ENCODE measurements at places on chromosomes 5 and 9.

DNA sequence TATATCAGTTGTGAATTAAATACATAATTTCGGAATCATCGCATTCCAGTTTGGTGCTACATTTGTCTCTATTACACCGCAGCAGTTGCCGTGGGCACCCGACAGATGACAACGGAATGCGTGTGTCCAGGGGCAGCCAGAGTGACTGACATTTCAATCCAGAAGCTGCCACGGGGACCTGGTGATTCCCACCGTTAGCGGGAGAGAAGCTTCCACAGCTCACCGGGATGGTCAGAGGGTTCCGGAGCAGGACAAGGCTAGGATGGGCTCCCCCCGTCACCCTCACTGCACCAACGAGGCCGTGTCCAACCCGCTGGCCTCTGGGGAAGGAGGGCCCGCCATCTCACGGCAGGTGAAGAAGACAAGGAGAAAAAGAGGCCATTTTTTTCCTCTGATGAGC, 86.8 kb downstream of the GTF3C4 start:
- no peak for DNase-seq

DNA sequence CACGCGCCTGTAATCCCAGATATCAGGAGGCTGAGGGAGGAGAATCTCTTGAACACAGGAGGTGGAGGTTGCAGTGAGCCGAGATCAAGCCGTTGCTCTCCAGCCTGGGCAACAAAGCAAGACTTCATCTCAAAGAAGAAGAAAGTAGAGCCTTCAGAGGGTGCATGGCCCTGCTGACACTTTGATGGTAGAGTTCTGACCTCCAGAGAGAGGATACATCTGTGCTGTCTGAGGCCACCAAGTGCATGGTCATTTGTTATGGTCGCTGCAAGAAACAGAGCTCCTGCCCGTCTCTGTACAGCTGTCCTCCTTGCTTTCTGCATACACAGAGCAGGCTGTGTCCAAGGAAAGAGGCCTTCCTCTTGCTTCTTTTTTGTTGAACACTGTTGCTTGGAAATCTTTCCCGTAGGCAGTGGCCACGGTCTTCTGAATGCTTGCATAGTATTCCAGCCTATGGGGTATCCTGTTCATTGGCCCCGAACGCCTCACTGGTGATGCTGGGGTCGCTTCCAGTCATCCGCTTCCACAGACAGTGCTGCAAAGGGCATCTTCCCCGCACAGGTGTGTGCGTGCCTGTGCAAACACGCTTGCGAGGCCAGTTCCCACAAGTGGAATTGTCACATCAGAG, 36.8 kb upstream of the UNC5A start:
- no peak for DNase-seq

DNA sequence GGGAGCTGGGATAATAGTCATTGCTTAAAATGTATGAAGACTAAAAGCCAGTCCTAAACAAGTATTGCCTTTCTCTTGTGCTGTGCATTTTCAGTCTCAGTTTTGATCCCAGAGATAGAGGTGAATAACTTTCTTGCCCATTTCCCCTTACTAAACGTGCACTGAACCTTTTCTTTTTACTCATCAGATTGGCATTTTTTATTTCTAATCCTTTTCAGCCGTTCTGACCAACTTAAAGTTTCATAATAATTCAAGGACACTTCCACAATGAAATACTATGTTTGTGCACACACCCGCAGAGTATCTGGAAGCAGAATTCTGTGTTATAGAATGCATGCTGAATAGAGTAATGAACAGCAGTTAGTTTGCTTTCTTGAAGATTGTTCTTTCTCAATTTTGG, 343.6 kb downstream of the LRRC70 start:
- DNase-seq: no peak

- no peak for DNase-seq
These were observed 10.6 kb downstream of the TMEM250 start for GRCh38 chr9:136107953-136108647.

- no peak for DNase-seq
These were observed 27.2 kb upstream of the TNFSF8 start for GRCh38 chr9:114957558-114957957.
